Stimulated activated CD8-positive, alpha-beta memory T cell treated with anti-CD3 and anti-CD28 coated beads, Interleukin-15, amount 100 ng/mL, for 24 hours (primary cell): ENCODE measurements at places on chromosomes 16 and 17.

DNA sequence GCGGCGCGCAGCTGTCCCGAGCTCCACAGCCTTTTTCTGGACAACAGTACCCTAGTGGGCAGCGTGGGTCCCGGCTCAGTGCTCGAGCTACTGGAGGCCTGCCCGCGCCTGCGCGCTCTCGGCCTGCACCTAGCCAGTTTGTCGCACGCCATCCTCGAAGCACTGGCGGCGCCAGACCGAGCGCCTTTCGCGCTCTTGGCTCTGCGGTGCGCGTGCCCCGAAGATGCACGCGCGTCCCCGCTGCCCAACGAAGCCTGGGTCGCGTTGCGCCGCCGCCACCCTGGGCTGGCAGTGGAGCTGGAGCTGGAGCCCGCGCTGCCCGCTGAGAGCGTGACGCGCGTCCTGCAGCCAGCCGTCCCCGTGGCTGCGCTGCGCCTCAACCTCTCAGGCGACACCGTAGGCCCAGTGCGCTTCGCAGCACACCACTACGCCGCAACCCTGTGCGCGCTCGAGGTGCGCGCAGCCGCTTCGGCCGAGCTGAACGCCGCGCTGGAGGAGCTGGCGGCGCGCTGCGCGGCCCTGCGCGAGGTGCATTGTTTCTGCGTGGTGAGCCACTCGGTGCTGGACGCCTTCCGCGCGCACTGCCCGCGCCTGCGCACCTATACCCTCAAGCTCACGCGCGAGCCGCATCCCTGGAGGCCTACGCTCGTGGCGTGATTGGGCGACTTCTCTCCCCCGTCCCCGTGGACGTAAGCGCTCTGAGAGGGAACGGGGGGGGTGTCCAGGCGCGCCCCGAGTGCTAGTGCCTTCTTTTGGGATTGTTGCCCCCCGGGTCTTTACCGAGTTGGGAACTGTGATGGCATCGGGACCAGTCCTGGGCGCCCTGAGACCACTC is 1.2 kb upstream of the HSF4 start:
- no peak for DNase-seq

DNA sequence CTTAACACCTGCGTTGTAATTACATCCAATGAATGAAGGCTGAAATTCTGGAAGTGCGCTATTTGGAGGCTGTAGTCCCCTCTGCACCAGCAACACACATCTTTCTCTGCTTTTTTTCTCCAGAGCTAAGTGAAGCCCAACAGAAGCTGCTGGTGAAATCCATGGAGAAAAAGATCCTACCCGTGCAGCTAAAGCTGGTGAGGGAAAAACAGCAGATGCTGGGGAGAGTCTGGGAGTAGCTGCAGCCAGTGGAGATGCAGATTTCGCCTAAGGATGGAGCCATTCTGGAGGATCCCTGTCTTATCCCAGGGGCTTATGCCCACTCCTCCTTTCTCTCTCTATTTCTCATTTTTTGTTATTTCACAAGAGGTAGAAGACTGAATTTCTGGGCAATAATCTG is 4.8 kb upstream of the PSMD3 start:
- DNase-seq = no peak

GRCh38 chr17:10640475-10640874 is 16.6 kb downstream of the MYH3 start:
- DNase-seq = no peak

DNA sequence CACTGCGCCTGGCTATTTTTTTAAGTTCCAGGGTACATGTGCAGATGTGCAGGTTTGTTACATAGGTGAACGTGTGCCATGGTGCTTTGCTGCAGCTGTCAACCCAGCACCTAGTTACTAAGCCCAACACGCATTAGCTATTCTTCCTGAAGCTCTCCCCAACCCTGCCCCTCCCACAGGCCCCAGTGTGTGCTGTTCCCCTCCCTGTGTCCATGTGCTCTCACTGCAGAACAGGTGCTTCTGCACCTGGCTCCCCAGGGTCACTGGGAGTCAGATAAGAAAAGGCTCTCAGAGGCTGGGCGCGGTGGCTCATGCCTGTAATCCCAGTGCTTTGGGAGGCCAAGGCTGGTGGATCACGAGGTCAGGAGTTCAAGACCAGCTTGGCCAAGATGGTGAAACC is 6.2 kb downstream of the HASPIN start:
- DNase-seq = no peak

DNA sequence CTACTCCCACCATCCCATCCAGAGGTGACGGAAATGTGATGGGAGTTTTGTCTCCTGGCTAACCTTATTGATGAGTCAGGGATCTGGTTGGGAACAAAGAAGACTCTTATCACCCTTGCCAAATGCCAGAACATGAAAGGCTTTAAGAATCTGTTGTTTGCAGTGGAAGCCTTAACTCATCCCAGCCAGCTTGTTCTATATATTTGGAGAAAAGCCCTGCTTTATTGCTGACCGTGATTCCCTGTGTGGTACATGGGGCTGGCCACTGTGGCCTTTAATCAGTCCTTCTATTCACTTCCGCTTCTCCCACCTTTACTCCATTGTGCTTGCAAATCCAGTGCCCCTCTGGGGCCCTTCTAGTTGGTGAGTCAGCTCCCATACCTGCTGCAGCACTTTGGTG is 156.6 kb downstream of the PHKB start:
- no peak for DNase-seq

DNA sequence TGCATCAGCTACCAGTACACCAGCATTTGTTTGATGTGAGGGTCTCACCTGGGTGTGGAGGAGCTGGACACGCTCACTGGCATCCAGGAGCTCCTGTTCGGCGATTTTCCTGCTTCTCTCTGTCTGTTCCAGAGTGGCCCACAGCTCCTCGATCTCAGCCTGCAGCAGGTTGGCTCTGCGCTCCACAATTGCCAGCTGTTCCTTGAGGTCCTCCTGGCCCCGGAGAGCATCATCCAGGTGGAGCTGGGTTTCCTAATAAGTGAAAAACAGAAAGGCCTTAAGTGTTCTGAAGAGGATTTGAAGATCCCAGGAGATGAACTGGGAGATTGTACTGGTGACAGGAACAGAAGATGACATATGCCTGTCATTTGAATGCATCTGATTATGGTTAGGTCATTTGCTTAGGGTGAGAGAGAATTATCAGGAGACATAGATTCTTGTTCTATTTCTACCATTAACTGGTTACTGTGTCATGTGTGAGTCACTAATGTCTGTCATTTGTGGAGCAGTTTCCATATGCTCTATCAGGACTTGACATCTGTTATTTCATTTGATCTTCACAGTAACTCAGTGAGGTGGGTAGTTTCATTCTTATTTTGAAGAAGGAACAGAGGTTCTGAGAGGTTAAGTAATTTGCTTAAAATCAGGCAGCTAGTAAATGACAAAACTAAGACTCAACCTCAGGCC is 21.5 kb upstream of the MYH13 start:
- DNase-seq = no peak

DNA sequence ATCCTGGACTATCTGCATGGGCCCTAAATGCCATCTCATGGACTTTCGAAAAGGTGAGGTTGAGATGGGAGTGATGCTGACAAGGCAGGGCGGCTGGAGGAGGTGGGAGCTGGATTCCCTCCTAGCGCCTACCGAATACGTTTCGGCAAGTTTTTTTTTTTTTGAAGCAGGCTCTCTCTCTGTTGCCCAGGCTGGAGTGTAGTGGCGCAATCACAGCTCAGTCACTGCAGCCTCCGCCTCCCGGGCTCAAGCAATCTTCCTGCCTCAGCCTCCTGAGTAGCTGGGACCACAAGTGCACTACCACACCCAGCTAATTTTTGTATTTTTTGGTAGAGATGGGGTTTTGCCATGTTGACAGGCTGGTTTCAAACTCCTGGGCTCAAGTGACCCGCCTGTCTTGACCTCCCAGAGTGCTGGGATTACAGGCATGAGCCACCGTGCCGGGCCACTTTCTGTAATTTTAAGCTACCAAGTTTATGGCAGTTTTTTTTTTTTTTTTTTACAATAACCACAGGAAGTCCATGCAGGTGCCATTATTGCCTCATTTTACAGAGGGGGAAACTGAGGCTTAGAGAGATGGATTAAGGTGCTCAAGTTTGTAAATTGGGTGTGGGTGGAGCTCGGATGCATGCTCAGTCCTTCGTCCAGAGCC is 246.4 kb downstream of the PRKCA start:
- DNase-seq = no peak

- DNase-seq = no peak
Observed at GRCh38 chr17:35679007-35679682, 52.3 kb upstream of the RASL10B start.

DNA sequence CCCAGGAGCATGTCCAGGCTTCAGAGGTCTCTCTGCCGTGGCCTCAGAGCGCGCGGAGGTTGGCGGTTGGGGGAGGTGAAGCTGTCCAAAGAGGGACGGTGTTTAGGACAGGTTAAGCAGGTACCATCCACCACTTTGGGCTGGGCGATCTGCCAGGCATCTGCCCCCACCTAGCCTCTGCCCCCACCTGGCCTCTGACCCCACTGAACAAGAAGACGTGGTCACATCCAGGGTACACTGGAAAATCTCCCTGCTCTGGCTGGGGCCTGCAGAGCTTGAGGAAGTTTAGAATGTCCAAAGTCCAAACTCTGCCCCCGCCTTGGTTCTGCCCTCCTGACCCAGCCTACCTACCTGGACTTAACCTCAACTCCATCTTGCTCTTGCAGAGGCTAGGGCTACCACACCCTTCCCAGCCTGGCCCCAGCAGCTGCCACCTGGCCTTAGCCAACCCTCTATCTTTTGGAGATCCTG is 1.6 kb downstream of the ITGA3 start:
- no peak for DNase-seq
